Neural progenitor cell (in vitro differentiated cells): ENCODE measurements at places on chromosomes 7 and 10.

DNA sequence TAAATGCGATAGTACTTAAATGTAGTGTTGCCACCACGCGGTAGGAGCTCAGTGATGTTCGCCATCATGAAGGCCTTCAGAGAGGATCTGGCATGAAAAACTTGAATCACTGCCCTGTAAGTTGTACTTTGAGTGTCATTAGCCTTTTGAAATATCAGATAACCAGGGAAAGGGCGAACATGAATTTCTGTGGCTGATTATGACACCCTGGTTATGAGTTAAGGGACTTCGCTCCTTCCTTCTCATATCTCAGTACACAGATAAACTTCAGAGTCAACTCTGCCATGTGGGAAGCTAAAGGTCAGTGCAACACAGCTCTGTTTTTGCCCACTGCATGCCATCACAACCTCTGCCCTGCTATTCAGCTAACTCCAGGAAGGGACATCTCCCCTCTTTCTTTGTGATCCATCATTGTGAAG is 8.9 kb upstream of the ACSL5 start:
- no peak for DNase-seq

DNA sequence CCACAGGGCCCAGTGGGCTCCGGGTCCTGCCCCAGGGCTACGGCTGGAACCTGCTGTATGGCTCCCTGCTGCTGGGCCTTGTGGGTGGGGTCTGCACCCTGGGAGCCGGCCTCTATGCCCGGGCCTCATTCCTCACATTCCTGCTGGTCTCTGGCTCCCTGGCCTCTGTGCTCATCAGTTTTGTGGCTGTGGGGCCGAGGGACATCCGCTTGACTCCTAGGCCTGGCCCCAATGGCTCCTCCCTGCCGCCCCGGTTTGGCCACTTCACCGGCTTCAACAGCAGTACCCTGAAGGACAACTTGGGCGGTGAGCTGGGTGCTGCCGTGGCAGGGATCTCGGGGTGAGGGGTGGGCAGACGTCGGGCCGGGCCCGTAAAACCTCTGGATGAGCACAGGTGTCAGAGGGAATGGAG is 4.4 kb downstream of the SLC12A9 start:
- DNase-seq: peak; percentile 20

DNA sequence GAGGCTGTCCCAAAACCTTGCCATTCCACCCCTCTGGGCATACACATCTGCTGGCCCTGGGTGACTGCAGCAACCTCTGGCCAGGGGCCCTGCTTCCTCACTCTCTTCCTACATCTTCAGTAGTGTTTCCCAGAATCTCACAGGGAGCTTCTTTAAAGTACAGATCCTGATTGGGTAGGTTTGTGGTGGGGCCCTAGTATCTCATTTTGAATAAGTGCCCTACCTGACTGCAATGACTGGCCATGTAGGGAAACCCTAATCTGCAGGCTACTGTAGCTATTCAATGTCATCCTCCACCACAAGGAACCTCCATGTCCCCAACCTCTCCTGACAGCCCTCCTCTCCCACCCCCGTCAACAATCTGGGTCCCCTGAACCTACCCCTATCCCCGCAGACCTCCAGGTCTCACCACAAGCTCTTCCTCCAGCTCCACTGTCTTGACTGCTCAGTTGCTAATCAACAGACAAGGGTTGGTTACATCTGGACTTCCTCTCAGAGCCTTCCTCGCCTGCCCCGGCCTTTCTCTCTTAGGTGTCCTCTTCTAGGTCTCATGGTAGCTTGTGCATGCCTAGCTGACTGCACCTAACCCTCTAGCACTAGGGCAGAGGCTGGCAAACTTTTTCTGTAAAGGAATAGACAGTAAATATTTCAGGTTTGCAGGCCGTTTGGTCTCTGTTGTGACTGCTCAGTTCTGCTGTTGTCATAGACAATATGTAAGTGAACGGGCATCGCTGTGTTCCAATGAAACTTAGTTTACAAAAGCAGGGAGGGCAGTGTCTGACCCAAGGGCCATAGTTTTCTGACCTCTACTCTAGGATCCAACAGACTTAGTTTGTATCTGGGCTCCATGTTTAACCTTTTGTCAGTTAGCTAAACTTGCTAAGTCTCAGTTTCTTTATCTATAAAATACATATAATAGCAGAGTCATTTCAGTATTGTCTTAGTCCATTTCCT is 121.1 kb downstream of the AOAH start:
- no peak for DNase-seq

DNA sequence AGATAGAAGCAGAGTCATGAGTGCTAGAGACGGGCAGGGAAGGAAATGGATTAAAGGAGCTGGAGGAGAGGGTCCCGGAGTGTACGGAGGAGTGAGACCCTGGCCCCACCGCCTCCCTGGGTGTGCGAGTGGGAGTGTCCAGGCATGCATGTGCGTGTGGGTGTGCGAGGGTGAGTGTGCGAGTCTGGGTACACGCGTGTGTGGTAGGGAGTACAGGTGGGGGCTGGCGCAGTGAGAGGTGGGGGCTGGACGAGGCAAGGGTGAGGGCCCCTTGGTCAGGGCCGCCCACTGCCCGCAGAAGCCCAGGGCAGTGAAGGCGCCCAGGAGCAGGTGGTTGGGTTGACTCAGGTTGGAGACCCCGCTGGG is 97.6 kb downstream of the BMS1 start:
- no peak for DNase-seq

- DNase-seq: no peak
These were observed 121.2 kb downstream of the EMX2 start for GRCh38 chr10:117663750-117664149.

DNA sequence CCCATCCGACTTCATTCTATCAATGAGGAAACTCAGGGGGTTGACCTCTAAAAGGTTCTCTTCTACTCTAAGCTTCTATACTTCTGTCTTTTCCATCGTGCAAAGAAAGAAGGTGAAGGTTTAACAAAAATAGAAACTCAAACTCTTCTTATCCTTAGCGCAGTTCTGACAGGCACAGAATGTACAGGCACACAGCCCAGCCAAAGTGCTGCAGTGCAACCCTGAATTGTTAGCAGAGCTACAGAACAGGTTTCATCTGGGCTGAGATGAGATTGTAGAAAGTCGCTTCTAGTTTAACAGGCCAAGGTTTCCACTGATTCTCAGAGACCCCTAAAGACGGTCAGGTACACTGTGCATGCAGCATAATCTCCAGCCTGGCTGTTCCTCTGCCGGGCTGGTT is 79.3 kb upstream of the AFAP1L2 start:
- DNase-seq: no peak
